ENCODE measurements at places on chromosomes 5 and 9. TPM values are rescaled to one million over a fixed set of nuclear protein-coding genes. Genes with fewer than 3 reads are reported as not detected.

The PHF24 gene
- not detected for total RNA-seq

The PCDHGB6 gene
- 2.1 TPM for total RNA-seq

The FOXD4 gene
- total RNA-seq: 0.13 TPM

The TAF11L10 gene
- total RNA-seq: not detected

DNA sequence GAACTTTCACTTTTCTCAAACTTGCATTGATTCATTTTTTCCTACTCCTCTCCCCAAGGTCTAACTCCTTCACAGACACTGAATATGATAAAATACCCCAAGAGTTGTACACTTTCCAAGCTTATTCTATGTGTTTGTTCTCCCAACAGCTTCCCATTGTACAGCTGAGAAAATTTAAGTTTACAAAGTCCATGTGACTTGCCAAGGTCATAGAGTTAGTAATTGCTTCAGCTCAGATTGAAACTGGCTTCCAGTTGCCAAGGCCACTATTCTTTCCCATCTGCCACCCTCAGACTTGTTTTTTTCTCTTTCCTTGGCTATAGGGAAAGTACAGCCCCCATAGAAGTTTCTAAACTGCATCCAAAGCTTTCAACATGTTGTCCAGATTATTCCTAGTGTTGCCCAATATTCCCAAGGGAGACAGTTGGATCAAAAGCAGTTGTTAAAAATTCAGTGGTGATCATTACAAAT lies 34.8 kb downstream of the TNFSF8 start:
- DNase-seq: no peak

GRCh38 chr9:88429595-88430430 lies 41.6 kb downstream of the SPIN1 start:
- no peak for DNase-seq

DNA sequence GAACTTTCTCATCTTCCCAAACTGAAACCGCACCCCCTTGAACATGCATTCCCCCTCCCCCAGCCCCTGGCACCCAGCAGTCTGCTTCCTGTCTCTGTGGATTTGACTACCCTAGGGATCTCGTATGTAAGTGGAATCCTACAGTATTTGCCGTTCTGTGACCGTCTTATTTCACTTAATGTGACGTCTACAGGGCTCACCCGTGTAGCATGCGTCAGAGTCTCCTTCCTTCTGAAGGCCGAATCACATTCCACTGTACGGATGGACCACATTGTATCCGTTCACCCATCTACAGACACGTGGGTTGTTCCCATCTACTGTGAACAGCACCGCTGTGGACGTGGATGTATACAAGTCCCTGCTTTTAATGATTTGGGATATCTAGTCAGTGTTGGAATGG lies 4.5 kb downstream of the PRRX2 start:
- DNase-seq: no peak

DNA sequence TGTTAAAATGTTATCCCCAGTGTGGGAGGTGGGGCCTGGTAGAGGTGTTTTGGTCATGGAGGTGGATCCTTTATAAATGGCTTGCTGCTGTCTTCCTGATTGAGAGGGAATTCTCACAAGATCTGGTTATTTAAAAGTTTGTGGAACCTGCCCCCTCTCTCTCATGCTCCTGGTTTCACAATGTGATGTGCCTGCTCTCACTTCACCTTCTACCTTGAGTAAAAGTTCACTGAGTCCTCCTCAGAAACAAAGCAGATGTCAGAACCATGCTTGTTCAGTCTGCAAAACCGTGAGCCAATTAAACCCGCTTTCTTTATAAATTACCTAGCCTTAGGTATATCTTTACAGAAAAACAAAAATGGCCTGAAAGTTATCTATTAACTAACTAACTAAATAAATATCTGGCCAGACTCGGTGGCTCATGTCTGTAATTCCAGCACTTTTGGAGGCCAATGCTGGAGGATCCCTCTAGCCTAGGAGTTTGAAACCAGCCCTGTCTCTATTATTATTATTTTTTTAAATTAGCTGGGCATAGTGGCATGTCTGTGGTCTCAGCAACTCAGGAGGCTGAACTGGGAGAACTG lies 1067.4 kb downstream of the CDH9 start:
- DNase-seq: no peak

GRCh38 chr5:153880106-153880505 lies 158.6 kb downstream of the FAM114A2 start:
- no peak for DNase-seq

DNA sequence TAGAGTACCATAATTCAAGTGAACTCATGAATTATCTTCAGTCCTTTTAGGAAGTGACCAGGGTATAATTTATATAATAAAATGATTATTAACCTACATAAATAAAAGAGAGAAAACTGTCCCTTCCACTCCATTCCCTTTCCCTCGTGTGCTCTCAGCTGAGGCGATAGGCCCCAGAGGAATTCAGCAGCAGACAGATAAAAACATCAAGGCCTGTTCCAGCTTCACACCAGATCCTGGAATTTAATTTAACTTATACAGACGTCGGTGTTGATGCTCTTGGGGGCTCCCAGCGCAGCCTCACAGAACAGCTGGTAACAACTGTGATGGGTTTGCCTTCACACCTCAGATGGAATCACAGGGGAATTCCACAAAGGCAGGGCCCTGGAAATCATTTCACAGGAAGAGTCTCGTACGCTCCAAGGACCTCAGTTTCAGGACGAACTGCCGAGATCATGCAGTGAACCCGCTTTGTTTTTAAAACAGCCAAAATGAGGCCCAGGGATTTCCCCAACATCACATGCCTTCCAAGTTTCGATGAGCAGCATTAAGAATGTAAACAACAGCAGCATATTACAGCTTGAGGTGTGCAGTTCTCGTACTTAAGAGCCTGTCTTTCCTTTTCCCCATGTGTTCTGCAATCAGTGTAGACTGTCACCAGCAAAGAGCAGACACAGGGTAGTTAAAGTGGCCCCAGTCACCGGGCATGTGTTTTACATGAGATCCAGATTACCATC lies 73.6 kb upstream of the ALDH1B1 start:
- no peak for DNase-seq
